ENCODE measurements at places on chromosomes 4 and X. TPM values are rescaled to one million over a fixed set of nuclear protein-coding genes. Genes with fewer than 3 reads are reported as not detected.

Gene DHRSX
- total RNA-seq: 28.7 TPM

GRCh38 chrX:113522814-113523213 is 682.2 kb upstream of the AMOT start:
- no peak for DNase-seq

DNA sequence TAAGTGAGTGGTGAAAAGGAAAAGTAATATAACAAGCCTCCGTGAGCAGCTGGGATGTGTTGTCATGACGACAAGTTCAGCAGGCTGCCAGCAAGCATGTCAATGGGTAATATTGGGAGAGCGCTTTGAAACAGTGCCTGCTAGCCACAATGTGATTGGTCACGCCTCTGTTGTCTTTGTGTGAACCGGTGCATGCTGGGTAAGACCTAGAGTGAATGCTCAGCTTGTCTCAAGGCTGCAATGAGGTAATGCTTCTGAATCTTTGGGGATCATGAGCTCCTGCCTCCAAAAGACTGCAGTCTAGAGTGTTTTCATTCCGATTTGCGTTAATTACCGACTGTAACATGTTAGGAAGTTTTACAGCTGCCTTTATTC is 54.9 kb downstream of the STOX2 start:
- DNase-seq: peak; percentile 66

DNA sequence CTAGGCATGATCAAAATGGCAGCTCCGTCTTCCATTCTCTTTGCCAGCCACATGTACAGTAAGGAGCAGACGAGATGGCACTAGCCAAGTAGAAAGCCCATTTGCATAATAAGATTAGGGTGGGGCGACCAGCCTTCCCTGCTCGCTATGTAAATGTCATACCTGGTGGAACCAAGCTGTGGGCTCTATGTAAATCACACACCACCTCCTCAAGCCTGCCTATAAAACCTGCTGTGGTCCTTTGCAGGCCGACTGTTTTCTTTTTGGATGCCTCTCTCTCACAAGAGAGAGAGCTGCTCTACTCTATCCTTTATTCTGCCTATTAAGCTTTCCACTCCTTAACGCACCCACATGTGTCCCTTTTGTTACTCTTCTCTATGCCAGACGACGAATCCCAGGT is 1472.7 kb downstream of the ARAP2 start:
- no peak for DNase-seq

Measured in heart left ventricle (tissue), 16 donors.